ENCODE measurements at places on chromosomes 7 and 10.

- no peak for DNase-seq
These were observed 309.7 kb upstream of the NFE2L3 start for GRCh38 chr7:25842201-25842733.

GRCh38 chr10:113920875-113921274 lies 66.4 kb downstream of the NHLRC2 start:
- DNase-seq: no peak

- no peak for DNase-seq
These were observed 942.5 kb downstream of the KCNMA1 start for GRCh38 chr10:76695069-76695468.

- DNase-seq: no peak
These were observed 64.0 kb downstream of the CAMK1D start for GRCh38 chr10:12413369-12413711.

- DNase-seq: no peak
These were observed 245.3 kb downstream of the POLR1F start for GRCh38 chr7:19463581-19463980.

DNA sequence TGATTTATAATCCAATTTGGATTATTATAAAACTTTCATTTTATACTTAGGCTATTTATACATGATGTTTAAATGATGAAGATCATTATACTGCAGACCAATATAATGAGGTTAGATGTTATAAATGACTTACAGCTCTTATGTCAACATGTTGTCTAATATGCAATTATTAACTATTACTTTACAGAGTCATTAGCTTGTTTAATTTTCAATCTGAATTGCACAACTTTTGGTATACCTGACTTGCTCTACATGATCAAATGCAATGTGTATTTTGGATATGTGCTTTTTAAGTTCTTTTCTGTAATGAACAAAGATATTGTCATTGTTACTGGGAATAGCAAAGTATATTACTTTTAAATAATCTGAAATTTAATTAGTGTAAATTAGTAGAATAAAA lies 569 bp downstream of the CD36 start:
- no peak for DNase-seq

- DNase-seq: no peak
These were observed 225.8 kb downstream of the EXOC4 start for GRCh38 chr7:133478591-133479135.

- no peak for DNase-seq
These were observed 47.2 kb downstream of the PYROXD2 start for GRCh38 chr10:98367604-98368451.

DNA sequence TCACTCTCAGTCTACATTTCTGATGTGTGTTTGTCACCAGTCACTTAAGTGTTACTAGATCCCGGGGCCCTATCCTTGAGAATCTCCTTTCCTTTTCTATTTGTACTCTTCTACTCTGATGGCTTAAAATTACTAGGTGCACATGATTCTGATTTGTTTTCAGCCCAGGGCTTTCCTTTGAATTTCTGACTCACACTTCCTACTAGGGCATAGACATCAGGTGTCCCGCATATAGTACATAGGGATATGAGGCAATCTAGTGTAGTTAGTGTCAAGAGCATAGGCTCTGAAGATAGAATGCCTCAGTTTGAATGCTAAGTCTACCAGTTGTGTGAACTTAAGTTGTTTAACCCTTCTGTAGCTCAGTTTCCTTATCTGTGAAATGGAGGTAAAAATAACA lies 49.4 kb upstream of the LRRN3 start:
- DNase-seq: no peak

- DNase-seq: no peak
These were observed at the start of gene TMEM139 for GRCh38 chr7:143284591-143285469. TSS of gene TMEM139 (plus strand) at chr7:143284958. CDS start at chr7:143285958, 1,000 bp downstream.

GRCh38 chr7:5332579-5332978 lies 49.8 kb downstream of the SLC29A4 start:
- DNase-seq: no peak

- no peak for DNase-seq
These were observed 1168.4 kb downstream of the GATA3 start for GRCh38 chr10:9222917-9223316.

DNA sequence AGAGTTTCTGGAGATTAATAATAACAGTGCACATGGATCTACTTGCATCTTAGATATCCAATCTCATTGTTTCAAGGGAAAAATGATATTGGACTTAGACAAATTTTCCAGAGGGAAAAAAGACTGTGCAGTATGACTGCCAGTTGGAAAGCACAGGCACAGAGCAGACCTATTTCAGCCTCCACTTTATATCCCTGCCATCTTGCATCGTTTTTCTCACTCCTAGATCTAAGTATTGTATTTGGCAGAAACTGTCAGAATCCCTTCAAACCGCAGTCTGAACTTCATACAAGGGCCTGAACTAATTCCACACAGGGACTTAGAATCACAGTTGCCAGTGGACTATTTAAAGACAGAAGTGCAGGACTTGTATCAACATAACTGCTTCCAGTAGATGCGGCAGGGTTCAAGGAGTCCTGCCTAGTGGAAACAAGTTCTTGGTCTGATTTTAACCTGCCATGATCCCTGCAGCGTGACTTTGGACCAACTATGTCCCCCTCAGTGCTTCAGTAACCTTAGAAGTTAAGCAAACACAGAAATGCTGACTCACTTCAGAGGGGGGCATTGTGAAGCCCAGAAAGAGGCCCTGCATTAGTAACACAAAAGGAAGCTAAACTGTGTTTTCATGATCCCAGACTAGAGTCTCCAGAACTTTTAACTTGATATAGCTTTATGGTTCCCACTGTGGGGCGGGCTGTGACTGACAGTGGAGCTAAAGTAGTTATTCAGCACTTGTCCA lies 95.7 kb upstream of the PALS2 start:
- DNase-seq: no peak

DNA sequence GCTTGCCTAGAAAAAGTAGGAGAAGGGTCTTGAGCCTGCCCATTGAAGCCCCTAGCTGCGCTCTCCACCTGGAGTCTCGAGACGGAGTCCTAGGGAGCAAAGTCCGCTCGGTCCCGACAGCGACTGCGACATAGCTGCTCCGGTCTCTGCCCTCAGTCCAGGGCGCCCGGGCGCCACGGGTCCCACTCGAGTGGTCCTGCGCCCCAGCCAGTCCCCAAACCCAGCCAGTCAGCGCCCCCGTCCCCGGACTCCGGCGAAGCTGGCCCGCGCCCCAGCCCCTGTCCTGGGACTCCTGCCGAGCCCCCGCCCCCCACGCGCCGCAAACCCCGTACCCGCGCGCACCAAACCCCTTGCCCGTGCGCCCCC lies 490 bp downstream of the TNS3 start:
- peak; percentile 78 for DNase-seq

DNA sequence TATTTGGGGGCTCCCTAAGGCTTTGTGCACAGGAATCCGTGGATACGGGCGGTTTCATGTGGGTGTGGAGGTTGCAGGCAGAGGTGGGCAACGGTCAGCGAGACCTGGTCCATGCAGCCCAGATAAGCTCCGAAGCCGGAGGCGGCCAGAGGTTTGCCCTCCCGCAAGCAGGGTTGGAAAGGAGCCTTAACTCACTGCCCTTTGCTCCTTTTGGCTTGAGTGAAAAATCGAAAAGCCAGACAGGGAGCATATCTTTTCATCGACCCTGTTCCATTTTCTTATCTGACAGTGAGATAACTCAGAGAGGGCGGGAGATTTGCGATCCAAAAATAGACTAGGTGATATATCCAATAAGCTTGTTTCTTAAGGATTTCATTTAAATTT lies 1.5 kb downstream of the GRM3 start:
- no peak for DNase-seq

DNA sequence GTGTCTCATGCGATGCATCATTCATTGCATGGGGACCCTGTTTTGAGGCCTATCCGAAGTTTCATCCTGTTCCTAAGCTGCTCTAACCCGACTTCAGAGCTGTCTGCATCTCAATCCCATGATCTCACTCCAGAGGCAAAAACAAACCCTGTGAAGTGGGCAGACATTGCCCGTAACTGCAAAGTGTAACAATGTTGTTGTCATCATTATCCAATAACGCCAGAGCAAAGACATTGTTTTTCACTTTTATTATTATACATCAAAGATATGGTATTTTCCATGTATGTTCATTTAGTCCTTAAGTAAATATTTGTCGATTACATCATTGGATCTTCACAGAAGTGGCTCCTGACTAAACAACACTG lies 246.7 kb downstream of the KLF6 start:
- DNase-seq: no peak

GRCh38 chr7:16999541-17000267 lies 117.9 kb upstream of the AGR3 start:
- no peak for DNase-seq

DNA sequence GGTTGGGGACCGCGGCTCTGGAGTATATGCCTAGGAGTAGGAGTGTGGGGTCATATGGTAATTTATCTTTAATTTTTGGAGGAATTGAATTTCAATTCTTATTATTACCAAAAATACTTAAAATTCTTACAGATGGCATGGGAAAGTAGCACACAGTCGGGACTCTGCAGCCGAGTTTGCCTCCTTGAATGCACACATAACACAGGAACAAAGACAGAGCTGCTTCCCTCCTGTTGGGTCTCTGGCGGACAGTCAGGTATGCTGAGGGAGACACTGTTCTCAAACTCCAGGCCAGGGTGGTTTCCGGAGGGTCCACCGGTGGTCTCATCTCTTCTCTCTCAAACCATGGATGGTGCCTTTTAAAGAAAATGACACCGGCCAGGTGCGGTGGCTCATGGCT lies 32.7 kb downstream of the GRIFIN start:
- DNase-seq: no peak

GRCh38 chr7:142897691-142898090 lies 12.1 kb upstream of the TRPV6 start:
- peak; percentile 47 for DNase-seq

- DNase-seq: no peak
These were observed 132.8 kb downstream of the CACNB2 start for GRCh38 chr10:18273039-18273438.

- DNase-seq: no peak
These were observed 366.5 kb upstream of the KLF6 start for GRCh38 chr10:4151466-4151865.

- DNase-seq: no peak
These were observed 1017.0 kb upstream of the GHITM start for GRCh38 chr10:83122336-83122735.

DNA sequence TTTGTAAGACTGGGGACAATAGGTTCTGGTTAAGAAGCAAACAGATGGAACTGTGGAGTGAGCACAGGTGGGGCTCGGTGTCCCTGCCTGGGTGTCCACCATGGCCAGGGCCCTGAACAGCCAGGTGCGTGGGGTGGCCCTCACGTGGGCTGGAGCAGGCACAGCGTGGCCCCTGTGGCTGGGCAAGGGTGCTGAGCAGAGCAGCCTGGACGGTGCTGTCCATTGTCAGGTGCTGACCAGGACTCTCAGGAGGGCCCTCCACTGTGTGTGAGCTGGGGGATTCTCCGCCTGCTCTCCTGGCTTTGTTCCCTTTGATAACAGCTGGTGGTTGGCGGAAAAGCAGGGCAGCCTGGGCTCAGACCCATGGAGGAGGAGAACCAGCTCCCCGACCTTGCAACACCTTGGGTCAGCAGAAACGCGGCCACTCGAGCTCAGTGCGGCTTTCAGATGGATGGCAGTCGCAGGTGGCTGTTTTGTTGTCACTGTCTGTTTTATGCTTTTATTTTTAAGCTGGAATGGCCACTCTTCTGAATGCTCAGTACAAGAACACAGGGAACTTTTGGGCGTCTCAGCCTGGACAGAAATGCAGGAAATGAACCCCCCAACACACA lies 273.9 kb upstream of the ADARB2 start:
- no peak for DNase-seq

DNA sequence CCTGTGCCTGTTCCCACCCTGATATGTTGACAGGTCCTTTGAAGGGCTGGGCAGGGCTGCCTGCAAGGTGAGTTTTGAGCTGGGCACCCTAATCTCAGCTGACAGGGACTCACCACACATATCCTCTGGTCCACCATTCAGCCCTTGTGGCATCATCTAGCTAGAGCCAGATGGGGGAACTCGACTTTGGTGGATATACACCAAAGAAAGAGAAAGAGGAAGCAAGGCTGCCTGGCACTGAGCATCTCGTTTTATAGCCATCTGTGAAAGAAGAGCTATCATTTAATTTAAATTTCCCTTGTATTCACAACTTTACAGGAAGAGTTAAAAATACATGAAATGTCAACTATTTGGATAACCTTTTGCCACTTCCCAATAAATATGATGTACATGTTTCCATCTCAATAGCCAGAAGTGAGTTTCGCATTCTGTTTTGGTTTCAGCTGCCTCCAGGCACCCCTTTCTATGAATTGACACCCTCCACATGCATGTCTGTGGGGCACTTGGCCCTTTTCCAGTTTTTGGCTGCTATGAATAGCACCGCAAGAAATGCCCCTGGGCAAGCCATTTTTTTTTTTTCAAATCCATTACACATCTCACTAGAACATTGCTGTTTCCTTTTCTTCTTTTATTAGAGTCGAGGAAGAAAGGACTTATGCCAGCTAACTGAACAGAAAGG lies 22.9 kb upstream of the GRB10 start:
- DNase-seq: no peak

DNA sequence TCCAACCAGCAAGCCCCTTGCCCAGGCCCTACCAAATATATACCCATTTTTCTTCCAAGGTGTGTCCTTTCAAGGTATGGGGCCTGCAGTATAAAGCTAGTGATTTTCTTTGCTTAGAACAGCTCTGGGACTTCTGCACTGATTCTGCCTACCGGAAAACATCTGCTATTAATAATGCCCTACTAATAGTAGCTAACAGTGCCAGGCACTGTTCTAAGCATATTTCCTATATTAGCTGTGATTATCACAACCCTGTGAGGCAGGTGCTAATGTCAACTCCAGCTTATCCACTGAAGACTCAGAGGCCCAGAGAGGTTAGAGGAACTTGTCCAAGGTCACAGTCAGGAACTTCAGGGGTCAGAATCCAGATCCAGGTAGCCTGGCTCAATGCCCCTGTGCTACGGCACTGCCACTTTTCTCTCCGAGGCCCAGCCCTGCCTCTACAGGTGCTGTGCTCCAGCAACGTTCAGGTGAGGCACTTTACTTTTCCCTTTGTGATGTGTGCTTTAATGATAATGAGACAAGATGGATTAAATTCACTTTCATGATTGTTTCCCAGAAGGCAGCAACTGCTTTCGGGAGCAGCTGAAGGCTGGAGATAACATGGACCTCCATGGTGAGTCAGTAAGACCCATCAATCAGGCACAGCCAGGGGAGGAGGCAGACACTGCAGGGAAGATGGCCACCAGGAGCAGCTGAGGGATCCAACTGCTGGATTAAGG lies 26.7 kb downstream of the TAS2R41 start:
- no peak for DNase-seq
